ENCODE measurements at places on chromosomes 4 and X.

GRCh38 chr4:55358246-55358645 lies 12.2 kb downstream of the SRD5A3 start:
- no peak for DNase-seq

- DNase-seq, result no peak
Measured at GRCh38 chrX:44844204-44844603, 383 bp downstream of the DUSP21 start.

- no peak for DNase-seq
Measured at GRCh38 chr4:55635282-55635681, 816 bp downstream of the NMU start.

GRCh38 chrX:48086082-48086481 lies 14.6 kb upstream of the ZNF630 start:
- no peak for DNase-seq

- DNase-seq, result no peak
Measured at GRCh38 chr4:24980064-24980690, 50.6 kb downstream of the LGI2 start.

Data from stimulated activated CD8-positive, alpha-beta memory T cell treated with anti-CD3 and anti-CD28 coated beads, Interleukin-4, amount 100 ng/mL, for 4 hours (primary cell).